ENCODE measurements at places on chromosomes 6 and 20.

DNA sequence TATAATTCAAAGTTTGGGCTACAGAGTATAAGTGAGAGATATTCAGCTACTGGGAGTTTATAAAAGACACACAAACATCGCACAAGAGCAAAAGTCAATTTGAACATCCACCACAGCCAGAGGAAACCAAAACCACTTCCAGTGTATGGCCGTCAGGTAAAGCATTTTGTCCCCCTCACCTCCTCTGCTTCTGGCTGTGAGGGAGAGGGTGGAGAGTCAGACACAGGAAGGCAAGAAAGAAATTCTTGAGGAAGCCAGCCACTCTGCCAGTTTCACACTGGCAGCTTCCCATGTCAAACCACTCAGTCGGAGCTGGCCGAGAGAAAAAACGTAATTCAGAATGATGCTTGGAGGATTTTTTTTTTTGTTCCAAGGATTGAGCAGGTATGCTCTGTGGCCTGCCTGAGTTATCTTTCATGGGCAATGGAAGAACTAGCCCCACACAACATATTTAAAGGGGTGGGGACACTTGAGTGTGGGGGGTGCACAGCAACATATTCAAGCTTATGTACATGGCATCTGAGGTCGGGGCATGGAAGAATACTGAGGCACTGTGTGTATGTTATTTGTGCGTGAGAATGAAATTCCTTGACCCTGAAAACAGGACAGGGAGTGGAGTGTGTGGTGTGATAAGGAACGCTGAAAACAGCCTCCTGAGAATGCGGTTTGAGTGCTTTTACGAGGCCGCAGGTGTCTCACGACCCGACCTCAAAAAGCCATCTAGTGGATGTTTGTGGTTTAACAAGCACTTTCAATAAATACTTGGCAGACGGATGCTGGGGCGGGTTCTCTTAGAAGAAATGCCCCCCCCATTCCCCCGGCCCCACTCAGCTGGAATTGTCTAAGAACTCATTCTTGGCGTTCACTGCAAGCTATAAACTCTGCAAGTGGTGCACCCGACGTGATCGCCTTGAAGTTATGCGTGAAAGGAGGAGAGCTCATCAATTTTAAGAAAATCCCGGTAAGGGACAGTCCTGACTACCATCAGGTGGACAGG lies 27.5 kb upstream of the ZBTB22 start:
- peak; percentile 93 for DNase-seq

- DNase-seq: no peak
These were observed 183.0 kb upstream of the MMS22L start for GRCh38 chr6:97465877-97466561.

DNA sequence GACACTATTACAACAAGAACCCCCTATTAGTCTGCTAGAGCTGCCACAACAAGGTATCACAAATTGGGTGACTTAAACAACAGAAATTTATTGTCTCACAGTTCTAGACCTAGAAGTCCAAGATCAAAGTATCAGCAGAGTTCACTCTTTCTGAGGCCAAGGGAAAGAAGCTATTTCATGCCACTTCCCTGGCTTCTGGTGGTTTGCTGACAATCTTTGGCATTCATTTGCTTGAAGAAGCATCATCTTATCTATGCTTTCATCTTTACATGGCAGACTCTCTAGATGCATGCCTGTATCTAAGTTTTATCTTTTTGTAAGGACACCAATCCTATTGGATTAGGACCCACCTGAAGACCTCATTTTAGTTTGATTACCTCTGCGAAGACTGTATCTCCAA lies 296.8 kb upstream of the MARCKS start:
- DNase-seq: no peak

- DNase-seq: peak; percentile 12
These were observed 281.9 kb downstream of the UBE3D start for GRCh38 chr6:82783587-82784236.

DNA sequence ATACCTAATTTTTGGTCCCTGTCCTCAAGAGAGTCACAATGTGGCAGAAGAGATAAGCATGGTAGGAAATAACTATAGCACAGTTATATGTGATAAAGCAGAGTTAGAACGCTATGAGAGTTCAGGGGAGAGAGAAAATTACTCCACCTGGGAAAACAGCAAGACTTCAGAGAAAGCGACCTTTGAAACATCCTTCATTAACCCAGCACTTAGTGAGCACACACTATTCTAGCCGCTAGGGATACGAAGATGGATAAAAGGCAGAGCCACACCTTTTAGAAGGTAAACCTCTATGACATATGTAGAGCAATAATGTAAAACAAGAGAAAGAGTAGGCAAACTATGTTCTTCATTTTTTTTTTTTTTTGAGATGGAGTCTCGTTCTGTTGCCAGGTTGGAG lies 264.3 kb downstream of the PTPRK start:
- DNase-seq: no peak

DNA sequence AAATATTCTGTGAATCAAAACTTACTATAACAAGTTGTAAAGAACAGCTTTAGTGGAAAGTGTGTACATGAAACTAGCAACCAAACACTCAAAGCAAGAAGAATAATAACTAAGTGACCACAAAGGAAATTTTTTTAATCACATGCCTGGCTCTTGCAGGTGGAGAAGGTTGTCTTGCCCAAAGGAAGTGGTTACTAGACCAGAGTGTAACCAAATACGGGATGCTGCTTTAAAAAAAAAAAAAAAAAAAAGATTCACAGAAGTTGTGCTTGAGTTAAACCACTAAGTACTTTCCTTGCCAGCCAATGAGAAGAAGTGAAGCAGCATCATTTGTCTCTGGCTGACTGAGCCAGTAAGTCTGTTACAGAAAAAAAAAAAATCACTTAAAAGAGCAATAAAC lies 19.1 kb upstream of the HLA-DQB1 start:
- no peak for DNase-seq

DNA sequence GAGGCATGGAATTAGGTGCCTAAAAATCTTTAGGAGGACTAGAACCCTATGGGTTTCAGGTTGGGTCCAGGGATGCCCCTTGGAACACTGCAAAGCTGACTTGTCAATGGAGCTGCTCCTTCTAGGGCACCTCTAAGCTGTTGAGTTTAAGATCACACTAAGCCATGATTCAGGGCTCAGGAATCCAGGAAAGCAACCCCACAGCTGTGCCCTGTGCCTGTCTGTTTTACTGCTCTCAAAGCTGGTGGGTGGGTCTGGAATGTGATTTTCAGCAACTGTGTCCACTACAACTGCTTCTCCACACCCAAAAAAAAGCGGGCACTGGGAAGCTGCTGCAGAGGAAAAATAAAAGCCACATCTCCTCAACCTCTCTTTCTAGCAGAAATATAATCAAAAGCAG lies 310.4 kb upstream of the MOCS1 start:
- no peak for DNase-seq

GRCh38 chr20:23130622-23131140 lies 44.6 kb upstream of the CD93 start:
- DNase-seq: no peak

- no peak for DNase-seq
These were observed 200.3 kb upstream of the SIM1 start for GRCh38 chr6:100665041-100665380.

DNA sequence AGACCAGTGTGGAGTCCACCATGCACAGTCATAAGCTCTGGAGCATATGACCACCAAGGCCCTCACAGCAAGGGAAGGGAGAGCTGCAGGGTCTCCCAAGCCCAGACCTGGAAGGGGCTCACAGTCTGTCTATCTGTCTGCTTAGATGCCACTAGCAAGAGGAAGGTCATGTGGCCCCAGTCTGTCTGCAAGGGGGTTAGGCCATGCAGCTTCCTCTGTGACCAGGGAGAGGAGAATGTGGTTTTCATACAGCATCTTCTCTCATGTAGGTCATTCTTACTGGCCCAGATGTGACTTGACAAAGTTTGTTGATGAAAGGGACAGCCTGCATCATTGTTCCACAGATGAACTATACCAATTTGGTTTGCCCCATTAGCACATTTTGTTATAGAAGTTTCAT lies 260.8 kb downstream of the FARS2 start:
- no peak for DNase-seq

- DNase-seq: no peak
These were observed 11.9 kb downstream of the ASF1A start for GRCh38 chr6:118905851-118906250.

- no peak for DNase-seq
These were observed 76.2 kb upstream of the FRMD1 start for GRCh38 chr6:168155193-168155592.

DNA sequence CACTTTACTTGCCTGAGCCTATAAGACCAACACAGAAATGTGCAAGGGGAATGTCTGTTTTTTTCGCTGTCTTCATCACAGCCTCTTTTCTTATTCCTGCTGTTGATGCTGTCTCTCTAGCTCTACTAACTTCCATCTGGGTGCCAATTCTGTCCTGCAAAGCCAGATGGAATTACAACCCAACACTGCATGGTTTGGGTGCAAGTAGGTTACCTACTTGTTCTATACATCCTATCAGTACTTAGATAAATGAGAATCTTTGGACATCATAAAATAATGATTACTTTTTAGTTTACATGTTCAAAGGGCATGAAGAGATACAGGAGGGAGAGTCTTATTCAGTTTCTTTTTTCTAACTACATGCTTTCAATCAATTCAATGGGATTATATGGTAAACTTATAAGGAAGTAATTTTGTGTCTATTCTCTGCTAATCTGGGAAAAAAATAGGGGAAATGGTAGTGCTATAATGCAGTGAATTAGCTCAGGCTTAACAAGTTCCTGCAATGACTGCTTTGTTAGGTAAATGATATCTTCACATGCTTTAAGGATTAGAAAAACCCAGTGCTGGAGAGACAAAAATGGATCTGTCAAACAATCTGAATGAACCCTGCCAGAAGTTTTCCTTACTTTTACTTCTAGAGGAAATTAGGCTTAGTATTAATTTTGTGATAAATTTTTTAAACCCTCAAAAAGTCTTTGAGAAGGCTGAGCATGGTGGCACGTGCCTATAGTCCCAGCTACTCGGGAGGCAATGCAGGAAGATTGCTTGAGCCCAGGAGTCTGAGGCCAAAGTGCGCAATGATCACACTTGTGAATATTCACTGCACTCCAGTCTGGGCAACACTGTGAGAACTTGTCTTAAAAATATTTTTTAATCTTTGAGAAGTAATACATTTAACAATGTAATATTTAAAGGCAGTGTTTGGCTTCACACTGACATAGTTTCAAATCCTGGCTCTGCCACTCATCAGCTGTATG lies 86.5 kb upstream of the E2F3 start:
- DNase-seq: no peak

- DNase-seq: no peak
These were observed 216.4 kb downstream of the DLL1 start for GRCh38 chr6:170074435-170074834.

DNA sequence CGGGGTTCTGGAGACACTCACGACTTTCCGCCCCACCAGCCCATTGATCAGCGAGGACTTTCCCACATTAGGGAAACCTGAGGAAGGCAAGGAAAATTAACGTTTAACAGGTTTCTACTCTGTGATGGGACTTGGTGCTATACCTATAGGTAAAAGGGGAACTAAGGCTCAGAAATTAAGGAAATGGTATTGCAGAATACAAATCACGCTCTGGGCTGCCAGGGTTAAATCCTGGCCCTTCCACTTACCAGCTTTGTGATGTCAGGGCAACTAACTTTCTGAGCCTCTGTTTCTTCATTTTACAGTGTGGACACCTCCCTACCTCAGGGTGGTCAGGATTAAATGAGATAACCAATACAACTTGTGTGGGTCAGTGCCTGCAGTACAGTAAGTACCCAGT lies 8.8 kb downstream of the GNL1 start:
- no peak for DNase-seq

DNA sequence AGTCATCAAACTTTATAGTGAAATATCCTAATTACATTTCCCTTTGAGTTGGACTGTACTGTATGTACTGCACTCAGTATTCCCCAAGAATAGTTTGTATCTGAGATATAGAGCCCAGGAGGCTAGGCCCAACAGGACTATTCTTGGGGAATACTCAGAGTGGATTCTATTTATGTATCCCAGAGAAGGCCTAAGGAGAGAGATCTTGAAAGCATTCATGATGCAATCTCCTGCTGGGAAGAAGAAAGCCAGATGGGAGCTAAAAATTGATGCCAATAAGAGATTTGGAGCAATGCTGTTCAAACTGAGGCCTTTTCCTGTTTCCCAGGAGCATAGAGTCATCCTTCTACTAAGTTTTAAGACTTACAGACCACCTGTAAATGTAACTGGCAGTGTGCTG lies 452.1 kb upstream of the PLCB4 start:
- no peak for DNase-seq

- DNase-seq: no peak
These were observed 1.6 kb upstream of the C6orf47 start for GRCh38 chr6:31662124-31662723.

GRCh38 chr6:13807696-13808095 lies 6.7 kb downstream of the MCUR1 start:
- no peak for DNase-seq

DNA sequence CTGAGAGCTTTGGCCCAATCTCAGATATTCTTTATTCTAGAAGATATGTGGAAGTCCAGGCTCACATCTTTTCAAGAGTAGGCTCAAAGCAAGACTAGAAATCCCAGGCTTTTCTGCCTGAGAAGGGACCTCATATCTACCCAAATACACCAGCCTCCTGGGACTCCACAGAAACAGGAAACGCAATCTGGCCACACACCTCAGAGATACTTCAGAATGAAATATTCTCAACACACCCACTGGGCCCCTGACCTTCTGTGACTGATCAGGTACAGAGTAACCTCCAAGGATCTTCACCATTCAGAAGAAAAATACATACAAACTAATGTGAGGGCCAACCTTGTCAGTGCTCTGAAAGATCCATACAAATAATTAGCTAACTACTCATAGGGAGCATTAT lies 183.2 kb downstream of the HIVEP2 start:
- DNase-seq: no peak

- DNase-seq: no peak
These were observed 43.7 kb upstream of the BPIFA2 start for GRCh38 chr20:33124261-33124660.

DNA sequence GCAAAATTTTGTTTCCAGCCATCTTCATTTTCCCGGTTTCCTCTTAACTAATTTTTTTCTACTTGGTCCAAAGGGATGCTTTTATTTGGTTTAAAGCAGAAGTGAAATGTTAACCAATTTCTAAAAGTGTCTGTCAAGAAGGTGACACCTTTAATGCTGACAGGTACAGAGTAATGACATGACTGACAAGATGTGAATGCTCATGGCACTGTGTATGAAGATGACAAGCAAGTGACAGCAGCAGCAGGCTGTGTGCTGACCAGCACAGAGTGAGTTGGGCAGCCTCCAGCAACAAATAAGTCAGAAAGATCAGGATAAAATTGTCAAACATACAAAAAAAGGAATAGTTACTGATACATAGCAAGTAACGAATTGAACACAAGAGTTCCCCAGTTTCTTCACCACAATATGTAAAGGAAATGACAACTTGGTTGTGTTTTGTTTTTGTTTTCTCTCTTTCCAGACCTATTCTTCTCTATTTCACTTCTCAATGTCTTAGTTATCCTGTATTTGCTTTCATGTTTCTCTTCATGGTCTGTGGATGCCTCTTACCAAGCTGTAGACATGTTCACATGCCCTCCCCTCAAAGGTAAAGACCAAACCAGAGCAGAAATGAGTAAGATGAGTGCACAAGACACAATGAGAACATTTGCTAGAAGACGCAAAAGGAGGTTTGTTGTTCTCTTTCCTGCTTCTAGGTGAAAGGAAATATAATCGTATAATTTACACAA lies 174.9 kb downstream of the FRK start:
- DNase-seq: no peak

All from HT-29 (cell line).